K562 (cell line): ENCODE measurements at places on chromosomes 2 and 18.

DNA sequence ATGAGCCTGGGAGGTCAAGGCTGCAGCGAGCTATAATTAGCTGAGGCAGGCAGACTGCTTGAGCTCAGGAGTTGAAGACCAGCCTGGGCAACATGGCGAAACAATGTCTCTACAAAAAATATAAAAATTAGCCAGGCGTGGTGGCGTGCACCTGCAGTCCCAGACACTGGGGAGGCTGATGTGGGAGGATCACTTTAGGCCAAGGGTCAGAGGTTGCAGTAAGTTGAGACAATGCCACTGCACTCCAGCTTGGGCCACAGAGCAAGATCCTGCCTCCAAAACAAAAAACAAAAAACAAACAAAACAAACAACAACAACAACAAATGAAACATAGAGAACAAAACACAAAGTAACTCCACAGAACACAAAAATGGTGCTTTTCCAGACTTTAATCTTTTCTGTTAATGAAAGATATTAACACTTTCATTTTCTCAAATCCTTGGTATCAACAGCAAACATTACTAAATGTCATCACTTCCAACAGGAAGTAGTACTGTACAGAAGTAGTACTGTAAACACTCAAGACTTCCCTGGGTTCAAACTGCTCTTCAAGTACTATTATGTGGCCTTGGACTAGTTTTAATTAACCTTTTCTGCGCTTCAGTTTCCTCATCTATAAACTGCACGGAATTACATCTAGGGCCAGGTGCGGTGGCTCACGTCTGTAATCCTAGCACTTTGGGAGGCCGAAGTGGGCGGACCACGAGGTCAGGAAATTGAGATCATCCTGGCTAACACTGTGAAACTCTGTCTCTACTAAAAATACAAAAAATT is 27.9 kb downstream of the PUM2 start:
- DNase-seq = no peak
- H3K27me3 ChIP-seq = no peaks in the 10 kb centered on the region
- no peak overlapping the region for H3K27ac ChIP-seq
- no peaks in the 10 kb centered on the region; the same call in 2 of the 3 replicates for H3K4me1 ChIP-seq
- peaks cover 91% of the 10 kb centered on the region for H3K36me3 ChIP-seq

- no peaks in the 10 kb centered on the region for H3K36me3 ChIP-seq
- DNase-seq = no peak
- no peak overlapping the region for H3K4me3 ChIP-seq
- H3K27me3 ChIP-seq = no peaks in the 10 kb centered on the region
These were observed 197.3 kb downstream of the SOX11 start for GRCh38 chr2:5889519-5889918.

GRCh38 chr2:105814291-105814940 is 69.7 kb downstream of the NCK2 start:
- DNase-seq = no peak
- no peak overlapping the region for H3K4me3 ChIP-seq
- peaks cover 18% of the 10 kb centered on the region for H3K4me1 ChIP-seq
- 0 out of 3 replicates have a peak, but pooled peaks cover 5% of the 10 kb centered on the region for H3K36me3 ChIP-seq

GRCh38 chr2:62178741-62179271 is 17.1 kb upstream of the B3GNT2 start:
- no peak overlapping the region for H3K4me3 ChIP-seq
- no peak for DNase-seq
- no peaks in the 10 kb centered on the region for H3K36me3 ChIP-seq
- H3K27ac ChIP-seq = no peak overlapping the region

DNA sequence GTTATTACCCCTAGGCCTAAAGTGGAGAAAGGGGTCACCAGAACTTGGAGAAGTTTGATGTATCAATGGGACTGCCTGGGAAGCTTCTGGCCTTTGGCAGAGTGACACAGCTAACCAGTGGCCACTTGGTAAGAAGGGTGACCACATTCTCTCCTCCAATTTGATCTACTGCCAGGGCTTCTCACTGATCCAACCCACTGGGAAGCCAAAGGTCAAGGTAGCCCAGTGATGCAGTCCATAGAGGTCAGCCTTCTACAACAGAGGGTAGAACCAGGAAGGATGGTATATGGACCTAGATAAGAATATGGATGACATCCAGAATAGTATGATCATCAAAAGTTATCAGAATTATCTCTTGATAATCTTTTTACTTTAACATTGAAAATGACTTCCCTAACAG is 493.6 kb downstream of the NYAP2 start:
- no peak for DNase-seq
- H3K27me3 ChIP-seq = no peaks in the 10 kb centered on the region
- H3K36me3 ChIP-seq = no peaks in the 10 kb centered on the region
- no peaks in the 10 kb centered on the region for H3K4me1 ChIP-seq

GRCh38 chr18:54284535-54284934 is 15.2 kb downstream of the POLI start:
- H3K4me1 ChIP-seq = no peaks in the 10 kb centered on the region
- no peak for DNase-seq
- no peak overlapping the region for H3K4me3 ChIP-seq
- H3K27ac ChIP-seq = no peak overlapping the region
- no peaks in the 10 kb centered on the region for H3K27me3 ChIP-seq

GRCh38 chr2:68418855-68419254 is 48.2 kb downstream of the FBXO48 start:
- H3K4me3 ChIP-seq = no peak overlapping the region

DNA sequence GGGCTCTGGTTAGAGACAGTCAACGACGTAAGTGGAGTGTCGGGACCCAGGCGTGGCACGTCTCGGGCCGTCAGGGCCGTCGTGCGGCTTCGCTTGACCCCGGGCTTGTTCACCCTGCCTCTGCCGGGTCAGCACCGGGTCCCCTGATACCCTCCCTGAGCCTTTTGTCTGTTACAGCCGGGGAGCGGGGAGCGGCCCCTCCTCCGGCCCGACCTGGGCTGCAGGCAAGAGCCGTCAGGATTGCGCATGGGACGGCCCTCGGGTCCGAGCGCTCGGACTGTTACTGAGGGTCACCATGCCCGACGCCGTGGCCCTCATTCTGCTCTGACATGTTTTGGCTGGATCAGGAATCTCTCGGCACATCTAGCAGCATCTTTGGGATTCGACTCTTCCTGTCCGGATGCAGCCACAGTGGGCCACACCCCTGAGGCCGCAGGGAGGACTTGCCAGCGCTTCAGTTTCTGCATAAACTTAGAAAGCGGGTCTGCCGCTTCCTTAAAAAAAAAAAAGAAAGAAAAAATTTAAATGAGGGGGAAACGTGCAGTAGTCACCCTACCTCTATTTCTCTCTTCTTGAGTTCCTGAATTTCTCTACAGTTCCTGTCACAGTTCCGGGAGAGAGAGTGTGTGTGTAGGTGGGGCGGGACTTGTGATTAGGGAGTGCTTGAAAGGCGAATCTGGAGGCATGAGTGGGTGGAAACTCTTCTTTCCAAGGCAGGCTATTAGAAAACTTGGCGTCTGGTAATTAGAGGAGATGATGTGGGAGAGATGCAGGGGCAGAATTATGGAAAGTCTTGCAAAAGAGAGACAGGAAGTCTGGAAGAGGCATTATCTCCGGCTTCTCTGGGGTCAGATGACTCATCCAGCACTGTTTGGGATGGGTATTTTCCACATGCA is 909 bp downstream of the TMEM87B start:
- H3K4me3 ChIP-seq = peak overlapping the region; percentile 64
- peak overlapping the region; percentile 91 for H3K27ac ChIP-seq
- peak; percentile 79 for DNase-seq
- H3K36me3 ChIP-seq = peaks cover 11% of the 10 kb centered on the region; the same call in 1 of the 3 replicates
- peaks cover 26% of the 10 kb centered on the region; the same call in 2 of the 3 replicates for H3K4me1 ChIP-seq
- H3K27me3 ChIP-seq = no peaks in the 10 kb centered on the region

DNA sequence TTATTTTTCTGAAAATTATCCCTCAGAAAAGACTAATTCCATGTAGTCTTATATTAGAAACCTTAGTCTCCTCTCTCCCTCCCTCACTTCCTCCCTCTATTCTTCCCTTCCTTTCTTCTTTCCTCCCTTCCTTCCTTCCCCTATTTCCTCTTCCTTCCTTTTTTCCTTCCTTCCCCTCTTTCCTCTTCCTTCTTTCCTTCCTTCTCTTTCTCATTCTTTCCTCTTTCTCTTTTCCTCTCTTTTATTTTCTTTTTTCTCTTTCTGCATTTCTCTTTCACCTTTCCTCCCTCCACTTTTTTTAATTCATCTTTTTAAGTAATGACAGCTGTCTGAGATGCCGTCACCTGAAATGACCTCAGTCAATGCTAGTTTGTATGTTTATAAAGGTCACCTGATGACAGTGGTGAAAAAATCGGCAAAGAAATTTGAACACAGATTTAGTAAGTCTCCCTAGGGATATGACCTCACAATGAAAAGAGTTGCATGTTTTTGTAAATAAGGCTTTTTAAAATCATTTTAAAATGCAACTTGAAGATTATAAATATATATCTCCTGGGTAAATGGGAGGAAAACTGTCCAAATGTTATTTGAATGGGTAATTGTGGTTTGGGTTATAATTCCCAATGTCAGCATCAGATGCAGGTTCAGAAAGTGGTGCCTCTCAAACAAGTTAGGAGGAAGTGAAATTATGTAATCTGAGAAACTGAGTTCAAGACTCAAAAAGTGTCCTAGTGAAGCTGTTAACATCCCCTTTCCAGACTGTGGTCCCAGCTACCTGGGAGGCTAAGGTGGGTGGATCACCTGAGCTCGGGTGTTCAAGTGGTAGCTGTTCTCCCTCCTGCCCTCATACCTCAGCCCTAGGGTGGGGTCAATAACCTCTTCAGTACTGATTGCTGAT is 90.3 kb upstream of the ST3GAL5 start:
- no peaks in the 10 kb centered on the region; the same call in 2 of the 3 replicates for H3K4me1 ChIP-seq
- no peak overlapping the region for H3K27ac ChIP-seq

- no peak overlapping the region for H3K27ac ChIP-seq
- no peak overlapping the region for H3K4me3 ChIP-seq
- peaks cover 4% of the 10 kb centered on the region for H3K27me3 ChIP-seq
- no peak for DNase-seq
- H3K4me1 ChIP-seq = no peaks in the 10 kb centered on the region
These were observed 193.7 kb downstream of the STK39 start for GRCh38 chr2:168053676-168054075.

- H3K4me1 ChIP-seq = peaks cover under 1% of the 10 kb centered on the region; the same call in 1 of the 2 replicates
- no peak for DNase-seq
- no peak overlapping the region for H3K4me3 ChIP-seq
- H3K36me3 ChIP-seq = no peaks in the 10 kb centered on the region
These were observed 5.4 kb downstream of the SEC11C start for GRCh38 chr18:59145055-59145454.

DNA sequence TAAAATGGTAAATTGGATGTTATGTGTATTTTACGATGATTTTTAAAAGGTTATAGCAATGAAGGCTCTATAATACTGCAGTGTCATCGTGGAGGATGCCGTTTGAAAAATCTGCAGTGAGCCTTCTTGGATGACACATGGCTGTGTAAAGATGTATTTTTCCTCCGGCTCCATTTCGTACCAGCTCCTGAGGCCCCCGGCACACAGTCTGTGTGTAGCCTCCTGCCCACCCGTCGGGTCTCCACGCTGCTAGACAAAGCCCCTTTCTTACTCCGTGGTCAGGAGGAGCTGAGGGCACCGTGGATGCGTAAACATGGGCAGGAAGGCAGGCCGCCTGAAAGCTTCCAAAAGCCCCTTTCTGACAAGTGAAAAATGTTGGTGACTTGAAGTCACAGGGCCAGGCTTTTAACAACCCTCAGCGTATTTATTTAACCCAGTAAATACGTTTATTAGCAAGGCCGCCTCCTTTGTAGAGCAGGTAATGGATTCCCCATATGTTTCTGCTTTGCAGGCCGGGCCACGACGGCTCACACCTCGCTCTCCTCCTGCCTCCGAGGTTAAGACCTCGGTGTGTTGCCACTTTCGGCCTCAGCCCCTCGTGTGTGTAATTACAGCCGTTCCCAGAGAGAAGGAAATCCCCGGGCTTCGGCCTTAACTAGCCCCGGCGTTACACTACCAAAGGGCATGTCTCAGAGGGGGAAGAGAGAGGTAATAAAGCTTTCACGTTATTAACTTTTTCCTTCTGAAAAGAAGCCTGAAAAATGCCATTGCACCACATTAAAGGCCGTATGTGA is 72.8 kb downstream of the DDX1 start:
- H3K27me3 ChIP-seq = peaks cover 40% of the 10 kb centered on the region; the same call in 2 of the 3 replicates
- no peak for DNase-seq
- H3K4me3 ChIP-seq = no peak overlapping the region
- no peaks in the 10 kb centered on the region for H3K36me3 ChIP-seq
- peaks cover 3% of the 10 kb centered on the region; the same call in 1 of the 2 replicates for H3K4me1 ChIP-seq

- H3K27ac ChIP-seq = no peak overlapping the region
- no peaks in the 10 kb centered on the region for H3K36me3 ChIP-seq
- H3K4me1 ChIP-seq = no peaks in the 10 kb centered on the region
These were observed 310.8 kb downstream of the ERBB4 start for GRCh38 chr2:212227755-212228154.

DNA sequence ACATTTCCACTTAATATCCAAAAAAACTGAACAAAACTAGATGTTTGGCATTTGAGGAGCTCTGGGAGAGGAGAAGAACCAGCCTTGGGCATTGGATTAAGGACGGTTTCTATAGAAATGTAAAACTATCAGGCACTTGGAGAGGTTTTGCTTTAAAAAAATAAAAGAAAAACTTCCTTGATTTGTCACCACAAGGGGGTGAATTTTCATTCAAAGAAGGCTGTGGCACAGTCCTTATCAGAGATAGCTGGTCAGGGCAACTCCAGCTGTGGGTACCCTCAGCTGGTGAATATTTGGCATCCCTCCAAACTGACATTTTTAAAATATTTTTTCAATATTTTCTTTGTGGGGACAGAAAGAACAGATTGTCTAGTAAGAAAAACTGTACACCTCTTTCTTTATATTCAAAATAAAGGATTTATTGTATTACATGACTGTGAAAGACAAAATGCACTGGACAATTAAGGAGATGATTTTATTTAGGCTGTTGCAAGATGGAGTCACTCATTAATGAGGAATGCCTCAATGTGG is 46.1 kb upstream of the TBC1D8 start:
- no peaks in the 10 kb centered on the region for H3K27me3 ChIP-seq
- H3K27ac ChIP-seq = no peak overlapping the region
- H3K4me3 ChIP-seq = no peak overlapping the region
- H3K36me3 ChIP-seq = no peaks in the 10 kb centered on the region
- DNase-seq = no peak

DNA sequence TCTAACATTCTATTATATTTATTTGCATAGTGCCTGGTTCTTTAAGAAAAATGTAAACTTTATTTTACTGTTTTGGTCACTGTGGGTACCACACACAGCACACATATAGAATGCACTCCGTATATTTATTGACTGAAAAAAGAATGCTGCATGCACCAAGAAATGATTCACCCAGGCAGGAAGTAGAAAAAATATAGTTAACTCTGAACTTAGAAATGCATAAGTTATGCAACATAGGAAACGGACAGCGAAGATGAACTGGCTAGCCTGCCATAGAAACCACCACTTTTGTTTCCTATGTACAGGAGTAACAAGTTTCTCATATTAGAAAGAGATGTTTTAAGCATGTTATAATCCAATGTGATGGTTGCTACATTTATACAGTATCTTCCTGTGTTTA is 635.8 kb downstream of the DSC3 start:
- H3K36me3 ChIP-seq = no peaks in the 10 kb centered on the region
- no peak overlapping the region for H3K27ac ChIP-seq
- no peaks in the 10 kb centered on the region for H3K27me3 ChIP-seq
- H3K4me1 ChIP-seq = no peaks in the 10 kb centered on the region

- H3K27me3 ChIP-seq = no peaks in the 10 kb centered on the region
- no peaks in the 10 kb centered on the region for H3K4me1 ChIP-seq
- H3K27ac ChIP-seq = no peak overlapping the region
- no peak for DNase-seq
These were observed 407.0 kb upstream of the CDH19 start for GRCh38 chr18:67010919-67011318.

GRCh38 chr18:34794348-34794747 is 84.2 kb downstream of the DTNA start:
- no peaks in the 10 kb centered on the region for H3K36me3 ChIP-seq
- no peaks in the 10 kb centered on the region for H3K4me1 ChIP-seq
- H3K27ac ChIP-seq = no peak overlapping the region
- no peaks in the 10 kb centered on the region for H3K27me3 ChIP-seq
- no peak for DNase-seq
- H3K4me3 ChIP-seq = no peak overlapping the region
